RPMI7951 (cell line): ENCODE measurements at places on chromosomes 2 and 18.
A peak's percentile ranks its signal among the peaks of the same experiment; 100 is the strongest.

GRCh38 chr2:221975151-221975550 lies 323.6 kb downstream of the PAX3 start:
- DNase-seq, result no peak

- peak; percentile 60 for DNase-seq
Observed at GRCh38 chr2:174158003-174158402, 90.3 kb downstream of the OLA1 start.

DNA sequence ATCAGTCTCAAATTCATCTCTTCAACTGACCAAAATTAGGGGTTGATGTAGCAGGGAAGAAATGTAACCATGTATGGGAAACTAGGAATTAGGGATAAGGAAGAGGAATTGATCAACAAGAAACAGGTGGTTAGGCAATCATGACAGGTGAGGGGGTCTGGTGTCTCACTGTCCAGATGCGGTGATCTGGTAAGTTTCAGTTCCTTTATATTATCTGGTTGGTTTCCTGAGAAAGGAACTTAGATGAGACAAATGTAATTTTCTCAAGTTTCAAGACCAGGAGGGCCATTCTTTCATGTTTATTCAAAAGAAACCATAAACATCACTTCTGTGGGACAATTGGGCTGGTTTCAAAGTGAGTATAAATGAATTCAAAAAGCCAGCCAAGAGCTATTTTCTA lies 306.2 kb upstream of the KCNJ3 start:
- no peak for DNase-seq

GRCh38 chr18:9209279-9209678 lies 72.7 kb downstream of the ANKRD12 start:
- DNase-seq, result no peak

GRCh38 chr2:190504912-190505311 lies 29.6 kb downstream of the NEMP2 start:
- peak; percentile 25 for DNase-seq

DNA sequence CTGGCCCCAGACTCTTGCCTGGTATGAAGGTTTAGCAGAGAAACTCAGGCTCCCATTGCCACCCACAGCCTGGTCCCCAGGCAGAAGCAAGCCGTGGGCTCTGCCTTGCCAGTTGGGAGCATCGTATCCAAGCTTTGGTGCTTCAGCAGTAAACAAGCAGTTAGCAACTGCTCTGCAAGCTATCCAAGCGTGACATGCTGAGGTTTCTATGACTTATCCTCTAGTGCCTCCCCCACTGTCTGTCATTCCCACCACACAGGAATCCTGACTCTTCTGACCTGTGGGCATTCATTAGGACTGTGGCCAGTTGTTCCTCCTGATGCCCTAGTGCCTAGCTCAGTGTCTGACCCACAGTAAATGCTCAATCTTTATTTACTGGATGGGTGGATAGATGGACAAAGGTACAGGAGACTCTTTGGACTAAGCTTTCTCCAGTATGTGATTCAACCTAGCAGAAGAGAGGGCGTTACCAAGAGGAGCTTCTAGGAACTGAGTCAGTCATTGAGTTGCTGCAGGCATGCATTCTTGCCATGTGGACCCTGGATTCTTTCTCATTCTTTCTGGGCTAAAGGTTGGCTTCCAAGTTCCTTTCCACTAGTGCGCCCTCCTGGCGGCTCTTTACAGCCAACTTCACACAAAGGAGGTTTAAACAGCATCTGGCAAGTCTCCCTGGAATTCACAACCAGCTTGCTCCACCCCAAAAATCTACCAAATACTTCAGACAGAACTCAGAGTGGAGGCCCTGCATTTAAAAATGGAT lies 40.6 kb upstream of the MRPL19 start:
- DNase-seq, result peak; percentile 99

DNA sequence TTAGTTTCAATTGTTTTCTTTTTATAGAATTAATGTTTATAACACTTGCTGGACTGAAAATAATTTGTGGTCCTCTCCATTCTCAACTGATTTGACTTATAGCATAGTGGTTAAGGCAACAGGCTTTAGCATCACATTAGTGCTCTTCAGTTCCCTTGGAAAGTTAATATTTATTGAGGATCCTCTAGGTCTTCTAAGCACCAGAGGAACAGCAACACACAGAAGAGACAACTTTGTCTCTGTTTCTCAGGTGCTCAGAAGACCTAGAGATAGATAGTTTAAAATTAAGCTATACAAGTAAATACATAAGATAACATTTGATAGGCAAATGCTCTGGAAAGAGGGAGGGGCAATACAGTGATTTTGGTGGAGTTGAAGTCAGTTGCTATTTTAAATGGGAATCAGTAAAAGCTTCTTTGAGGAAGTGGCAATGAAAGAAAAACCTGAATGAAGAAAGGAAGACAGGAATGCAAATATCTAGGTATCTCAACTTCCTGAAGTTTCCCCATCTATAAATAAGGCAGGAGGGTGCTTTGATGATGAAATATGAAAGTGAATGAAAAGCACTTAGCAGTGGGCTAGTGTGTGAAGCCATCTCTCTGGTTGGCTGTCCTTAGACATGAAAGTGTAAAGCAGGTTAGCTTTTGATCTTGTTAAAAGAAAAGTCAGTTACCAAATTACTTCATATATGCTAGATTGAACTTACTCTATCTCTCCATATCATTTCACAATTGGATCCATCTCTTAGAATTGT lies 7.9 kb downstream of the NEUROD1 start:
- no peak for DNase-seq

- DNase-seq, result no peak
Observed at GRCh38 chr2:26535663-26536275, 57.8 kb upstream of the OTOF start.

DNA sequence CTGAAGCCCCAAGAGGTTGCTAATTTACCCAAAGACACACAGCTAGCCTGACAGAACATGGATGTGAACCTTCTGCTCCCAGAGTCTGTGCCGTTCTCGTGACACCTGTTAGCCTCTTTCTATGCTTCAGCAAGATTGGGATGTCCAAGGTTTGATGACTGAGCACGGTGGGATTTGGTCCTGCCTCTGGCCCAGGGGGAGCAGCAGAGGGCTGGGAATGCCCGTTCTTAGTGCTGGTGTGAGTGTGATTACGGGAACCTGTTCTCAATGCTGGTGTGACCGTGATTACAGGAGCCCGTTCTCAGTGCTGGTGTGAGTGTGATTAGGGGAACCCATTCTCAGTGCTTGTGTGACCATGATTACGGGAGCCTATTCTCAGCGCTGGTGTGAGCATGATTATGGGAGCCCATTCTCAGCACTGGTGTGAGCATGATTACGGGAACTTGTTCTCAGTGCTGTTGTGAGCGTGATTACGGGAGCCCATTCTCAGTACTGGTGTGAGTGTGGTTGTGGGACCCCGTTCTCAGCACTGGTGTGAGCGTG lies 67.3 kb upstream of the SNTG2 start:
- DNase-seq, result no peak

DNA sequence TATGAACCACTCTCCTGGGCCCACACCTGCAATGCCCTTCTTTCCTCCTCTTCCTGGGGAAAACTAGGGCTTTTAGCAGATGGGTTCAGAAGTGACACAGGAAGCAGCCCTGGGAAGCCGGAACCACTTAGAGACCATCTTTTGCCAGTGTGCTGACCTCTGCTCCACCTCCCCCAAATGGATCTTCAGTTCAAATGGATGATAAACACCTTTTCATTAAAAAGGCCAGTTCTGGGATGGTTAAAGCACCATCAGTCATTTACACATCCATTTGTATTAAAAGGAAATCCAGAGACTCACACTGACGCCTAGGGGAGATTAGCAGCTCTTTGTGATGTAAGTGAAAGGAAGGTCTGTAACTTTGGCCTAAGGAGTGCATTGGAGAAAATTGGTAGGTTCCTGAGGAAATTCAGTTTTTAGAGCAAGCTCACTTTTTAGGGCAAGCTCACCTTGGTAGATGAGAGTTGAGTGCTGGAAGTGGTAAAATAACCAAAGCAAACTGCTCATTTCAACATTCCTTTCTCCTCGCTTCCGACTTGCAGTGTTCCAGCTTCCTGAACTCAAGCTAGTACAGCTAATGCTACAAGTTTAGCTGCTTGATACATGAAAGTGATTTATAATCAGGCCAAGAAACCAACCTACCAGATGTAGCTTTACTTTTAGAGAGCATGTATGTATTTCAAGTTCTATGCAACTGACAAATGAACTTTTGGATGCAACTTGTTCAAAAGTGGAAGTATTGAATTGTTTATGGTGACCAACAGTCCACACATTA lies 47.7 kb downstream of the ACTR2 start:
- no peak for DNase-seq

GRCh38 chr2:41930807-41931566 lies 116.8 kb upstream of the PKDCC start:
- peak; percentile 90 for DNase-seq

- DNase-seq, result no peak
Observed at GRCh38 chr2:15031745-15032240, 399.3 kb downstream of the LRATD1 start.

DNA sequence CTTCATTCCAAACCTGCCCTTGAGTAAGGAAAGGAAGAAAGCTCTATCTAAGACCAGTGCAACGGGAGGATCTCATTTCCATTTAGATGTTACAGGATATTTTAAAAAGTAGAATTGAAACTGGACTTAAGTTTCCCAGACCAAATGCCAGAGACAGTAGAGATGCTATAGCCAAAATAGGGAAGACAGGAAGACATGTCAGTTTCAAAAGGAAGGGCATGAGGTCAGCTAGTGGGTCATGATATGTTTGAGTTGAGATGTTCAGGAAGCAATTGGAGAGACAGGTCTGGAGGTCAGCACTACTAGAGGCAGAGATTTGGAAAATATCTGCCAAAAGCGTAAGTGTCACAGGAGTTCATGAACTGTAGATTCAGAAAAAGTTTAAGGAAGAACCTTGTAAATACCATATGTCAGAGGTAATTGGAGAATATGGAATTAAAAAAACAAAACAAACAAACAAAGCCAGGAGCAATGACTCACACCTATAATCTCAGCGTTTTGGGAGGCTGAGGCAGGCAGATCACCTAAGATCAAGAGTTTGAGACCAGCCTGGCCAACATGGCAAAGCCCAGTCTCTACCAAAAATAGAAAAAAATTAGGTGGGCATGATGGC lies 50.8 kb downstream of the EPHA4 start:
- no peak for DNase-seq

DNA sequence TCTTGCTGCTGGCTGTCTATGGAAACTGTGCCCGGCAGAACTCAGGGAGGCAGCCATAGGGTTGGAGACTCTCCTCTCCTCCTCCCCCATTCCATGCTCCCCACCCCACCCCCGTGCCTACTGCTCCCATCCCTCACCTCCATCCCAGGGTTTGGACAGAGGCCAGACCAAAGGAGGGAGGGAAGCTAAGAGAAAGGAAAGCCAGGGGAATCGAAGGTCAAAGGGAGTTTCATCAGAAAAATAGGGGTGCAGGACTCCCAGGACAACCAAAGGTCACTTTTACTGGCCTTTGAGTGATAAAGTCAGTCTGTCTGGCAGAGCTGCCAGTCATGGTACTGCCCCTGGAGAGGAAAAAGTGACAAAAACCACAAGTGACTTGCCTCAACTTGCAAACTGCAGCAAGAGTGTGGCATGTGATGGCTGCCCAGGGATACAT lies 187.3 kb upstream of the CTAGE1 start:
- DNase-seq, result no peak

- no peak for DNase-seq
Observed at GRCh38 chr18:78788161-78788560, 191.5 kb upstream of the SALL3 start.

DNA sequence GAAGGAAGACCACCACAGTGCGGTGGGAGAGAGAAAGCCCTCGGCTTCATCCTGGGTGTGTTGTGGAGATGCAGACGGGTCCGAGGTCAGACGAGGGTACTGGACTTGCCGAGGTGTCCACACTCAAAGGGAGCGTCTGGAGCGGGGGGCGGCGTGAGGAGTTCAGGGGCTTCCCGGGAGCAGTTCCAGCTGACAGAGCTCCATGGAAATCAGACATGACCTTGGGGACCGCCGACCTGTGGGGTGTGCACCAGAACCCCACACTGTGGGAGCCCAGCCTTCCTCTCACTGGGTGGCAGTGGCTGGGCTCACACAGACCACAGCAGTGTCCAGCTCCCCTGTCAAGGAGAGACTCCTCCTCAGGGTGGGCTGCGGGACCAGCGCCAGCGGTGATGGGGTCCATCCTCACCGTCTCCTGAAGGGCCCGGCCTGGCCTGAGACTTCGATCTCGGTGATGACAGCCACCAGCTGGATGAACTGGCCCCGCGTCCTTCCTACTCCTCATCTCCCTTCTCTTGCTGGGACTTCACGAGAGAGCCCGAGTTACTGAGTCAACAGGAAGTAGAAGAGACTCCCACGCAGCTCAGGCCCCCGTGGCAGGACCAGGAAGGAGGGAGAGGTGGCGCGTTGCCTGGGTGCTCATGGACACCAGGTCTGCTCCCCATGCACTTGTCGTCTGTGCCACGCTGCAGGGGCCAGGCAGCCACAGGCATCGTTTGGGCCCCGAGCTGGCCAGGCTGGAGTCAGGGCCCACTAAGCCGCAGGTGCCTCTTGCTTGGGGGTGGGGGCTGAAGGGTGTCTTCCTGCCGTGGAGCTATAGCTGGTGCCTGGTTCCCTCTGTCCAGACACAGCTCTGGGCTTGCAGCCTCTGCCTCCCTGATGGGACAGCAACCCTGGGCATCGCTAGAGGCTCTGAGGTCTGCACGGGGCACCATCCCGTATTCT lies 101.9 kb upstream of the CTDP1 start:
- peak; percentile 24 for DNase-seq

DNA sequence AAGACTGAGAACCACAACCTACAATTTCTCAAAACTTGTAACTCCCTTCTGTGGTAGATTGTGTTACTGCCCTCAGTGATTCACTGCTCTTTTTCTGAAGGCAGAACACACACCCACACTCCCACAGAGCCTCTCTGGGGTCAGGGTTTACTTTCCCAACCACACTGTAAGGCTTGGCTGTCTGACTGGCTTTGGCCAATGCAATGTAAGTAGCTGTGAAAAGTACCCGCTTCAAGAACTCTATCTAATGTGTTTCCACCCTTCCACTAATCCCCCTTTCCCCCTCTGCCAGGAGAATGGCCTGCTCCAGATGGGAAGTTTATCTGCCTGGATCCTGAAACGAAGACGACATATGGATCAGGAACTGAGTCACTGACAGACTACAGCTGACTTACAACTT lies 222.7 kb downstream of the CDH2 start:
- peak; percentile 38 for DNase-seq

DNA sequence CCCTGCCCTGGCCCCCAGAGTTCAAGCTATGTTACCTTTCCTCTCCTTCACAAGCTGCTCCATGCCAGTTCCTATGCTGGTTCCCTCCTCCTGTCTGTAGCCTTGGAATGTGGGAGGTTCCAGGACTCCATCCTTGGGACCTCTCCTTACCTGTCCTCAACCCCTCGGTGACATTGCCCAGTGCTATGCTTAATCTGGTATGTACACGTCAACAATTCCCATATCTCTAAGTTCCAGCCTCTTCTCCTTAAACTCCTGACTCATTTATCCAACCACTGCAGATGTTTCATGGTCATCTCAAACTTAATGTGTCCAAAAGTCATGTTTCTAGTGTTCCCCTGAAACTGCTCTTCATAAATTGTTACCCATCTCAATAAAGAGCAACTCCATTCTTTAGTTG lies 160.8 kb downstream of the TNS1 start:
- no peak for DNase-seq

- DNase-seq, result no peak
Observed at GRCh38 chr2:216607277-216607560, 26.0 kb upstream of the IGFBP2 start.
